NCI-H1105 (cell line): ENCODE measurements at places on chromosomes 7 and 10.
A peak's percentile ranks its signal among the peaks of the same experiment; 100 is the strongest.

DNA sequence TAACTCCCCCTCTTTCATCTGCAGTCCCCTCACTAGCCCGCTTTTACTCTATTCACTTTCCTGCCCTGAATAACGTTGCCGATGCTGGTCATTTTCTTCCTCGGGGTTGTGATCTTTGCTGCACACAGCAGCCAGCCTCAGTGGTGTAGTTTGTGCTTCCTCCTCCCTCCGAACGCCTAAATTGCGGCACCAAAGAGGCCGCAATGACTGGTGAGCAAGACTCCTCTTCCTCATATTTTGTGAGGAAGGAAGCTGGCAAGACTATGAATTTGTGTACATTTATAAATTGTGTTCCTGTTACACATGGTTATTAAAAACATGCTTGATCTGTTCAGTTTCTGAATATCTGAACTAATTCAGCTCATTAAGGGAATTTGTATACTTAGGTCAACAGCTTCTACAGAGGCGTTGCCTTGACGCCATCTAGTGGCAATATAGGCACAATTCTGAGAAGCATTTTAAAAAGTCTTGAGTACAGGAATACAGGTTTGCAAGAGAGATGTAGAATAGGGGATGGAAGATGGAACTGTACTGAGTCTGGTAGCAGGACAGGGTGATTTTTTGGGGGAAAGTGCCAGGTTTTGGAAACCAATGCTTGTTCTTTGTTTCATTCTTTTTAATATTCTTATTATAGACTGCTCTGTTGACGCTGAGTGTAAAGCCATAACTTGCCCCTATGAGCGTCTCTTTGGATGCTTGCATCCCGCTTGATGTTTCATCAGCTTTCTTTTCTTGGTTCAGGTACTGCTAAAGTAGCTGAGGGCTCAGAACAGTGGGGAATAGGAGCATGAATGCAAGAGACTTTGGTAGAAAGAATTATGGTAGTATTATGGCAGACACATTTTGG lies 4.1 kb upstream of the TAS2R5 start:
- peak; percentile 53 for DNase-seq

GRCh38 chr10:125550362-125550761 lies 132.6 kb downstream of the TEX36 start:
- no peak for DNase-seq

GRCh38 chr7:150568714-150569113 lies 1.5 kb downstream of the GIMAP4 start:
- no peak for DNase-seq

GRCh38 chr7:74230446-74231231 lies 20.8 kb downstream of the LAT2 start:
- DNase-seq = no peak

- DNase-seq = no peak
Observed at GRCh38 chr10:6053303-6053702, 8.9 kb downstream of the IL2RA start.
